ENCODE measurements at places on chromosomes 11 and 22. TPM values are rescaled to one million over a fixed set of nuclear protein-coding genes. Genes with fewer than 3 reads are reported as not detected.

DNA sequence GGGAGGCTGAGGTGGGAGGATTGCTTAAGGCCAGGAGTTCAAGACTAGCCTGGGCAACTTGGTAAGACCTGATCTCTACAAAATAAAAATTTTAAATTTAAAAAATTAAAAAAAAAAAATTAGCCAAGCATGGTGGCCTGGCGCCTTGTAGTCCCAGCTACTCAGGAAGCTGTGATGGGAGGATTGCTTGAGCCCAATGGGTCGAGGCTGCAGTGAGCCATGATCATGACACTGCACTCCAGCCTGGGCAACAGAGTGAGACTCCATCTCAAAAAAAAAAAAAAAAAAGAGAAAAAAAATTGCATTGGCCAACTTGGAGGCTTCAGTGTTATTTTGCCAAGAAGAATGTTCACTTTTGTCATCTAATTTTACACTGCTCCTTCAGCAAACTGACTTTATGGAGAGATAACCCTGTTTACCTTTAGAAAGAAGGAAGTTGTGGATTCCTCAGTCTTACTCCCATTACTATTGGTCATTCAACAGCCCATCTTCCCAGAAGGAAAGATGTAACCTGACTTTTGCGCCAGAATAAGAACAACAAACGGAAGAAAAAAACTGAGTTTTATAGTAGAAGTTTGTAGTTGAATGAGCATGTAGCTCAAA is 13.1 kb downstream of the KMT2A start:
- no peak for DNase-seq

APOBEC3A gene
- 9.3 TPM for total RNA-seq

GRCh38 chr11:122796128-122796717 is 42.1 kb upstream of the CRTAM start:
- DNase-seq: no peak

- DNase-seq: no peak
Measured at GRCh38 chr11:793556-793955, 3.7 kb upstream of the CEND1 start.

ADAMTS15 gene
- 6.4 TPM for total RNA-seq

GRCh38 chr11:72642043-72642883 is 32.0 kb downstream of the PDE2A start:
- peak; percentile 73 for DNase-seq

- no peak for DNase-seq
Measured at GRCh38 chr22:39236321-39237317, 8.2 kb downstream of the PDGFB start.

GRCh38 chr22:35315141-35315854 is 15.6 kb downstream of the TOM1 start:
- no peak for DNase-seq

DNA sequence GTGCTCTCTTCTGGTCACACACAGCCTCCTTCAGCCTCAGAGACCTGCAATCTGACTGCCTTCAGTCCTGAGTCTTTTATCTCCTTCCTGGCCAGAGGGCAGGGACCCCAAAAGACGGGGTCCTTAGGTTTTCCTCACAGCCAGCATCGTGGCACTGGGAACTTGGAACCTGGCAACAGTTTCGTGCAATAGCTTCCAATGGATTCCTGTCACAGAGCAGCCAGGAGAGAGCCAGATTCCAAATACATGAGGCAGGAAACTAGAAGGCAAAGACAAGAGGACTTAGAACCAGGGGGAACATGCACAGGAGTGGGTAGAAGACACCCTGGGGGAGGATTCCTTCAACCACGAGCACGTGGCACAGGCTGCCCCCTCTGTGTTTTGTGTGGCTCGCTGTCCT is 48.6 kb downstream of the C11orf91 start:
- DNase-seq: no peak

GRCh38 chr11:68354148-68354872 is 41.9 kb downstream of the LRP5 start:
- peak; percentile 85 for DNase-seq

SCARF2 gene
- total RNA-seq: 30.6 TPM
